ENCODE measurements at places on chromosomes 2 and 18.

DNA sequence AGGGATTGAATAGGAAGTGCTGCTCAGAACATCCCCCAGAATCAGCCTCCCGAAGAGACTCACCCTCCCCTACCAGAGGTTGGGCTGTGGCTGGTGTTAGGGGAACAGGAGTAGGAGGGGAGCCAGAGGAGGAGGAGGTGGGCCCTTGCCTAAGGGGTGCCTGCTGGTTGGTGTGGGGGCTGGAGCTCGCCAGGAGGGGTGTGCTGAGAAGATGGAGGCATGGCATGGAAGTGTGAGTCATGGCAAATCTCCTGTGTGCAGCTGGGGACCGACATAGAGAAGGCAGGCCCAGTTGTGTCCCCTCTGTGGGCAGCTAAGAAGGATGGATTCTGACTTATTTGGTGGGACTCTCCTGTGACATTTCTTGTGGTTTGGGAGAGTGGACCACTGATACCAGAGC, 73.7 kb downstream of the DGKD start:
- no peak for DNase-seq

- DNase-seq: no peak
Measured at GRCh38 chr18:10421859-10422258, 32.6 kb upstream of the APCDD1 start.

- no peak for DNase-seq
Measured at GRCh38 chr18:25834061-25834460, 256.4 kb downstream of the SS18 start.

GRCh38 chr2:74959106-74959751, 786 bp downstream of the POLE4 start:
- no peak for DNase-seq

DNA sequence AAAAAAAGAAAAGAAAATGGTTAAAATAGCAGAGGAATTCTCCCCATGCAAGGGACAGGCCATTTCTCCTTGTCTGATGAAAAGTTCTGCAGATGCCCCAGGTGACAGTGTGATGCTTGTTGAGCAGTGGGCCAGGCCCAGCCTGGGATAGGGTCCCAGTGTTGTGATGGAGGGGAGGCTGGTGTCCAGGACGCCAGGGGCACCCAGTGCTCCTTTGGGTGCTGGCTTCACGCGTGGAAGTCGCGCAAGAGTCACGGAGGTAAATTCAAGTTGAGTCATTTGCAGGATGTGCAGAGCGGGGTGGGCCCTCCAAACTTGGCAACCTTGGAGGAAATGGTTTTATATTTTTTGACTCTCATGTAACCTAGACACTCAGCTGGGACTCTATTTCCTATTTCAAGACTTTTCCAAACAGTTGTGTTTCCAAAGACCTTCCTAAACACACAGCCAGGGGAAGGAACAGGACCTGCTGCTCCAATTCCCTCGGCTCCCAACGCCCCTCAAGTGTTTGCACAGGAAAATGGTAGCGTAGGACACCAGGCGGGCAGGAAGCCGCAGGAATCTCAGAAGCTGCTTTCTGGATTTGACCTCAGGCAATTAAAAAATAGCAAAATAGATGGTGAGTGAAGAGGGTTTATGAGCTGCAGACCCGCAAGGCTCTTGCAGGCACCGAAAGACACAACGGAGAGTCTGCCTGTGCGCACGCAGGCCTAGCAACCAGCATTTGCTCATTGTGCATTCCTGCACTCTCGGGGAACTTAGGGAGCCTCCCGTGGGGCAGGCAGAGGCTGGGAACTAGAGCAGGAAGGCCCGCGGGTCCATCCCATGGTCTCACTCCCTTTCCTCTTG, 107.1 kb upstream of the ODC1 start:
- no peak for DNase-seq

DNA sequence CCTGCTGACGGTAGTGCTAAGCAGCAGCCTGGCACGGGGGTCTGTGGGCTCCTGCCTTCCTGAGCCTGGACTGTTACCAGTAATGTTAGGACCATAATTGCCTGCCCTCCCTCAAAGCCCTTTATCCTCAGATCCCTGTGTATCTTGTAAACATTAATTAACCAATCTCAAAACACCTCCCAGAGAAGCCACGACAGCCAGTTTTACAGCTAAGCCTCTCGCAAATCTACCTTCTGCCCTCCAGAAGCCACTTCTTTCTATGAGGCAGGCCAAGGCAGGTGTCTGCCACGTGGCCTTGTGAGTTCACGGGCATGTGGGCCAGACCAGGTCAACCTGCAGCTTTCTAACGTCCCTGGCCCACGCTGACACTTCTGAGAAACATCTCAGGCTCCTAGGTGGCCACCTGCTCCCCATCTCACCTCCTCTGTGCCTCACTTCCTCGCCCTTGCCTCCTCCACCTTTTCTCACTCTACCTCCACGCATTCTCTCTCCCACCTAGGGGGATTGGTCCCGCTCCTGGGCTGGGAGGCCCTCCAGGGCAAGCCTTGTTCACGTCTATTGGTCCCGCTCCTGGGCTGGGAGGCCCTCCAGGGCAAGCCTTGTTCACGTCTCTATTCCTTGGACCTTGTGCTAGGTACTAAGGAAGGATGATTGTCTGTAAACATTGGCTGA, 64.3 kb downstream of the EDAR start:
- DNase-seq: no peak

DNA sequence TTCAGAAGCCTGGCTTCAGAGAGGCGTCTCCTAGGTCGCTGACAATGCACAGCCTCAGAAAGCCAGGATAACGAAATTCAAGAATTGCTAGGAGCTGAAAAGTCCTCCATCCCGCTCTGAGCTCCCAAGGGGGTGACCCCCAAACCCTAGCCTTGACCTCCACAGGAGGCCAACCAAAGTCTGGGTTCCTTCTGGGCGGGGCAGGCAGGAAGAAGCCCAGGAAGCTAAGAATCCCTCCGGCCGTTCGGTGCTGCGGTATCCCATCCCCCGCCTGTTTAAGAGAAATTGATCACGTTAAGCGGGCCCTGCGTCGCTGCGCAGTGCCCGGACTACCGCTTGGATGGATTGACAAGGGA, 2.5 kb upstream of the OSR1 start:
- no peak for DNase-seq

- no peak for DNase-seq
Measured at GRCh38 chr2:43020990-43021669, 205.3 kb downstream of the ZFP36L2 start.

- DNase-seq: no peak
Measured at GRCh38 chr18:40356168-40356567, 1598.9 kb upstream of the PIK3C3 start.

- DNase-seq: no peak
Measured at GRCh38 chr2:98787700-98788099, 56.8 kb upstream of the MGAT4A start.

- peak; percentile 87 for DNase-seq
Measured at GRCh38 chr2:27703638-27704341, 40.1 kb downstream of the SLC4A1AP start.

DNA sequence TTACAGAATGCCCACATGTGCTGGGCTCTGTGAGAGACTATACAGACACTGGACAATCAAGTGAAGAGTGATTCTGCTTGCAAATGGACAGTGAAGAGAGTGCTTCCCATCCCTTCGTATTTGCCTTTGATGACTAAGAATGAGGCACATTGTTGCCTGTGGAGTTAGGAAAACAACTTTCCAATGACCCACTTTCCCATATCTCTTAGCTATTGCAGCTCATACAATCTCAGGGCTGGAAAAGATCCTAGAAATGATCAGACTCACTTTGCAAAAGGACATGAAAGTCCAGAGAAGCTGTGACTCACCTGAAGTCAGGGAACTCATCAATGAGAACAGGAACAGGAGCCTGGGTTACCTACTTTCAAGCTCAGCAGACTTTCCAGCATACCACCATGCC, 440.5 kb upstream of the TCF4 start:
- no peak for DNase-seq

DNA sequence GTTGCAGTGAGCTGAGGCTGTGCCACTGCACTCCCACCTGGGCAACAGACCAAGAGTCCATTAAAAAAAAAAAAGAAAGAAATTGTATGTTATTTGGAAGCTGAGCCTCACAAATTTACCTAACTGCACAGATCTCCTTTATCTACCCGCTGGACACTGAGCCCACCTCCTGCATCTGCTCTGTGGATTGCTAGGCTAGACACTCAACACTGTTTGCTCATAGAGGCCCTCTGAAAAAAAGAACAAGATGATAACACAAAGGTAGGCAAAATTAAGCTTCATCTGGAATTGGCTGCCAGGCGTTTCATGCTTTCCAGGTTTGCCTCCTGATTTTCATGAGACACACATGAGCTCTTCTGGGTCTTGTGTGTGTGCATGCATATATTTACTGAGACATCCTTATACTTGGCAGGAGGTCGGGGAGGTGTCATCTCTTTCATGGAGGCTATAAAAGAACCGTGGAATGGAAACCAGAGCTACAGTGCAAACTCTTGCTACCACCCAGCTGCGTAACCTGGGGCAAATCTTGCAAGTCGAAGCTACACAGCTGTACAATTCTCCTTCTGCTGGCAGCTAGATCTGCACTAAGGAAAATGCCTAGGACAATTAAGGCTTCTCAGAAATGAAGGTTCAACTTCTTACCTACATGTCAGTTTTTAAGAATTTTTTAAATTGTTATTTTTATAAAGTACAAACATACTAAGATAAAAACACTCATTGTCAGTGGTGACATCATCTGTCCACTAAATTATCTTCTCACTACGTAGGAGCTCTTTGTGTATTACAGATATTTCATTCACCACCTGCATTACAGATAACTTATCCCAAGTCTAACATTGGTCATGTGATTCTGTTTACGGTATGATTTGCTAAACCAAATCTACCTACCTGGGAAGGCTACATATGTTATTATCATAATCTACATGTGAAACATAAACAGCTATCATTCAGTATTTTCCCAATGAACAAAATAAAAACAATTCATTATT, 63.1 kb downstream of the CABYR start:
- DNase-seq: no peak

- no peak for DNase-seq
Measured at GRCh38 chr18:3478262-3478978, 28.4 kb downstream of the TGIF1 start.

DNA sequence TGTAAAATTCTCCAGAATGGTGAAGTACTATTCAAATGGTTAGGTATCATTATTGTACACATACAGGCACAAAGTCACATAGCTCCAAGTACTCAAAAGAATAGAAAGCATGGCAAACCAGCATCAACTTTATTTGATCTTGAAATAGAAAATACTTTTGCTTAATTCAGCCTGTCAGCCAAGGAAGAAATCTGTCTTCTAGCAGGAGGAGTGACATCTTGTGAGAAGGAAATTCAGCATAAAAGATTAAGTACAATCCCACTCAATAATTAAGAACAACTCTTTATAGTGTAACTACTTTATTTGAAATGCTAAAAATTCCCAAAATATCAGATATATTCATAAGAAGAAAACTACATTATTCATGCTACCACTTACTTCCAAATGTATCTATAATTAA, 15.8 kb downstream of the DNAJC27 start:
- no peak for DNase-seq

- DNase-seq: no peak
Measured at GRCh38 chr2:27245626-27246025, 17.2 kb downstream of the SLC30A3 start.

DNA sequence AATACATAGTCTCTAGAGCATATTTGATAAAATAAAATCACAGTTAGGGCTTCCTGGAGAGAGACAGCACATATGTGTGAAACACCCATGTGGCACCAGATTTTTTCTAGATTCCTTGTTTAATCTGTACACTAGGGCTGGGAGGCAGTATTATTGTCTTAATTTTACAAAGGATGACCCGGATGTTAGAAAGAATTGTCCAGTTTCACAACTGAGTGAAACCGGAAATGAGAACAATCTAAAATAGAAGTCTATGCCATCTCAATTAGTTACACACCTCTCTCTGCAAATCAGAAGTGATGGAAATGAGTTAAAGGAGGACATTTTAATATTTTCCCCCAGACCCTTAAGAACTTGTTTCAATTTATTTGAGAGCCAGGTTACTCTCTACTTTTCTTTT, 463.7 kb upstream of the DSEL start:
- no peak for DNase-seq

DNA sequence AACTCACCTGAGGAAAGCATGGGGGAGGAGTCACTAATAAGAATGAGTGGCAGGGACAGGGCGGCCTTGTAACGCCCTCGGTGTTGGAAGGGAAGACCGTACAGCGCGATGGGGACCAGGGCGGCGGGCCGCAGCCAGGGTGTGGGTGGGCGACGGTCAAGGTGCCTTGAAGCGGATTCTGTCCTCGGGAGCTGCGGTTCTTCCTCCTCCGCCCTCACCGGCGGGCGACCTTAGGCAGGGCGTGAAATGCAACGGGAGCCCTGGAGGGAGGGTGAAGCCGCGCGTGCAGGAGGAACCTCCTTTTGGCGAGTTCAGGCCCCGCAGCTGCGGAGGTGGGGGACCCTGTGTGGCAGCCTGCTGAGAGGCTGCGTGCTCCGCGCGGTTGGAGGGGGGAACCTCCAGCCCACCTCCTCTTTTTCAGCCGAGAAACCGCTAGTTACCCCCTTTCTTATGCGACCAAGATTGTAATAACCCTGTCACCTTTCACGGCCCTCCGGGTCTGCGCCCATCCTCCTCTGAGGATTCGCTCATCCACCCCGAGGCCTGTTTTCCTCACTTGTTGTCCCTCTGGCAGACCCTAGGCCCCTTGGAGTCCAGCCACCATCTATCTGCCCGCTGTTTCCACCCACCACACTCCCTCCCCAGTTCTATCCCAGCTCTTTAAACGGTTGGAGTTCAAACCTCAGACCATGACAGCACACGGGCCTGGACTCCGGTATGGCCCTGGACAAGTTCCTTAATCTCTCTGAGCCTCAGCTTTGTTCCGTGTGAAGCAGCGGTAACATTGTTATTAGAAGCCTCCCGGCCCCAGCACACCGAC, 823 bp upstream of the RNU2-63P start:
- DNase-seq: no peak

- DNase-seq: no peak
Measured at GRCh38 chr2:219514196-219514761, at the start of gene ASIC4. TSS of gene ASIC4 (plus strand) at chr2:219514482. CDS start at chr2:219514725, 243 bp downstream.

DNA sequence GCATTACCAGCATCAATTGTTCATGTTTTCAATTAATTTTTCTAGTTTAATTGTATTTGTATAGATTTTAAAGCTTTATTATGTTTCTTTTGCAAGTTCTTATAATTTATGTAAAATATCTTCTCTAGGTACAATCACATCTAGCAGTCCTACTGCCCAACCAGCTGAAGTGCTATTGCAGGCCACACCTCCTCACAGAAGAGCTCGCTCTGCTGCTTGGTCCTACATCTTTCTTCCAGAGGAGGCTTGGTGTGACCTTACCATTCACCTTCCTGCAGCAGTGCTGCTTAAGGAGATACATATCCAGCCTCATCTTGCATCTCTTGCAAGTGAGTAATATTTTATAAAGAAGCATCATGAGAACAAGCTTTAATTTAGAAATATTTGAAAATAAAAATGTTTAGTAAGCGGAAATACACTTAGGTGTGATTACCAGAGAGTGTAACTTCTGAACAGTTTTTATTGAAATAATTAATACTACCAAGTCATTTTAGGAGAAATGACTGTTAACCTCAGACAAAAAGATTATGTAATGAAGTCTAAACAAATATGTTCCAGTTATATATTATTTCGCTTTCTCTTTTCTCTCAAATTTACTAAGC, 122.9 kb upstream of the TTC27 start:
- no peak for DNase-seq
